ENCODE measurements at places on chromosomes 7 and 10.

GRCh38 chr10:66931949-66932343, 6.1 kb downstream of the LRRTM3 start:
- DNase-seq = no peak
- H3K36me3 ChIP-seq = no peaks in the 10 kb centered on the region
- no peak overlapping the region for H3K27ac ChIP-seq
- H3K4me3 ChIP-seq = no peak overlapping the region
- H3K27me3 ChIP-seq = peaks cover 21% of the 10 kb centered on the region

- H3K4me1 ChIP-seq = peaks cover 7% of the 10 kb centered on the region
- no peaks in the 10 kb centered on the region for H3K36me3 ChIP-seq
- DNase-seq = no peak
- H3K27me3 ChIP-seq = no peaks in the 10 kb centered on the region
- H3K27ac ChIP-seq = no peak overlapping the region
- H3K4me3 ChIP-seq = no peak overlapping the region
Observed at GRCh38 chr10:101961591-101962498, 94.1 kb downstream of the ARMH3 start.

DNA sequence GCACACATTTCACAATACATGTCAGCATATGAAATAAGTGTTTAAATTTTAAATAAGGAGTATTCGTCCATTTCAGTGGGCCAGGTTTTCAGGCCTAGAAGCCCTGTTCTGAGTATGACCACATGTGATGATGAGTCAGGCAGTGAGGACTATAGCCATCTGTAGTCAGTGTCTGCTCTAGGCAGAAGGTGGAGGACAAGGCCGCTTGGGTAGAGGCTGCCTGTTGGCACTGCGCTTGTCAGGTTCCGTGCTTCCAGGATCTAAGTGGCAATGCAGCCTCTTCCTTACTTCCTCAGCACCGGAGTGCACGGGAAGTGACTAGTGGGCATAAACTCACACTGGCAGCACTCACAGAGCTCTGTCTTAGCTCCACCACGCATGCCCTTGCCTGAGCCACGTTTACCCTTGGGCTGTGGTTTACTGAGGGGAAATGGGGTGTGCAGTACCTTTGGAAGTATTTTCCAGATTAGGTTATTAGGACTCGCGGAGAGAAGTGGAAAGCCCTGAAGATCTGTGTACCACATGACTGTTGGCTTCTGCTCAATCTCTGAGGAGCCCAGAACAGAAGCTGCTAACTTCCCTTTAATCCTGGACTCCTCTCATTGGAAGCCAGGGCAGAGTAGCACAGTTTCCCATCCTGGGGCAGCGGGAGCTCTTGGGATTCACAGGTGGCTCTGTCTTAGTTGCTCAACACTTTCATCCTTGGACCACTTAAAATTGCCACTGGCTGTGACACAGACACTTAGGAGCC, 87.5 kb upstream of the GJD4 start:
- H3K27ac ChIP-seq = no peak overlapping the region
- no peak for DNase-seq
- H3K4me1 ChIP-seq = peaks cover 7% of the 10 kb centered on the region
- H3K4me3 ChIP-seq = no peak overlapping the region
- peaks cover 2% of the 10 kb centered on the region for H3K36me3 ChIP-seq
- H3K27me3 ChIP-seq = no peaks in the 10 kb centered on the region

GRCh38 chr7:14673202-14673601, 229.3 kb downstream of the DGKB start:
- no peaks in the 10 kb centered on the region for H3K4me1 ChIP-seq
- H3K27ac ChIP-seq = no peak overlapping the region
- no peak overlapping the region for H3K4me3 ChIP-seq
- no peaks in the 10 kb centered on the region for H3K36me3 ChIP-seq

GRCh38 chr7:132276234-132276630, 300.0 kb downstream of the PLXNA4 start:
- H3K4me3 ChIP-seq = no peak overlapping the region
- no peaks in the 10 kb centered on the region for H3K4me1 ChIP-seq
- no peaks in the 10 kb centered on the region for H3K27me3 ChIP-seq

GRCh38 chr7:41294556-41295454, 408.1 kb downstream of the INHBA start:
- H3K27ac ChIP-seq = no peak overlapping the region
- H3K4me1 ChIP-seq = no peaks in the 10 kb centered on the region
- no peak for DNase-seq
- H3K4me3 ChIP-seq = no peak overlapping the region
- no peaks in the 10 kb centered on the region for H3K36me3 ChIP-seq

GRCh38 chr7:30861612-30862011, 50.0 kb upstream of the AQP1 start:
- no peaks in the 10 kb centered on the region for H3K27me3 ChIP-seq
- no peak for DNase-seq
- no peaks in the 10 kb centered on the region for H3K36me3 ChIP-seq
- H3K4me1 ChIP-seq = no peaks in the 10 kb centered on the region
- no peak overlapping the region for H3K4me3 ChIP-seq
- no peak overlapping the region for H3K27ac ChIP-seq

DNA sequence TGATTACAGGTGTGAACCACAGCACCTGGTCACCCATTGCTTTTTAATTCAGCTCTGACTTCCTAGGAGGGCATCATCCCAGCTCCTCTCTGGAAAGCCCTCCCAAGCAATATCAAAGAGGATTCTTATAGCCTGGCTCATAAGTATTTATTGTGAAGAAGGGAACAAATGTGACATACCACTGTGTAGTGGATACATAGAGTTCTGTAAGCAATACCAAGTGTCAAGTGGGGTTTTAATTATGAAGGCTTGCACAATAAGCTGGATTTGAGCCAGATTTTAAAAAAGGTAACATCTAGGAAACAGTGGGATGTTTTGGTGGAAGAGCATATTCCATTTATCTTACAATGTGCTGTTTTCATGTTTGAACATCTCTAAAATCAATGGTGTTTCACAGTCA, 19.0 kb upstream of the PRTFDC1 start:
- no peaks in the 10 kb centered on the region for H3K4me1 ChIP-seq
- H3K27ac ChIP-seq = no peak overlapping the region
- H3K27me3 ChIP-seq = no peaks in the 10 kb centered on the region
- DNase-seq = no peak
- no peaks in the 10 kb centered on the region for H3K36me3 ChIP-seq
- no peak overlapping the region for H3K4me3 ChIP-seq

- no peak overlapping the region for H3K27ac ChIP-seq
- DNase-seq = no peak
- no peaks in the 10 kb centered on the region for H3K4me1 ChIP-seq
- no peaks in the 10 kb centered on the region for H3K36me3 ChIP-seq
- H3K27me3 ChIP-seq = no peaks in the 10 kb centered on the region
Observed at GRCh38 chr10:129911451-129912165, 52.5 kb downstream of the EBF3 start.

DNA sequence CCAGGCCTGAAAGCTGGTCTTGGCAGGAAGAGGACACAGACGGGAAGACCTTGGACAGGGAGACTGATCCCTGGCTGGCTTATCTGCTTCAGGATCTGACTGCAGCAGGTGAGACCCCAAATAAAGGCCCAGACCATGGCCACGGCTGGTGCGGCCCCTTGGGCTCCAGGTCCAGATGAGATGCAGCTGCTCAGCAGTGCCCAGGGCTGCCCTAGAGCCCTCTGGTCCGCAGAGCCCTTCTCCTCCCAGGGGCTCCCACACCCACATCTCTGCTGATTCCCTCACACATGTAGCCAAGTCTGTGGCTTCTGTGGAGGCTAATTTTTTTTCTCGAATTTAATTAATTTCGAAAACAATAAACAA, 46.3 kb downstream of the VIPR2 start:
- no peaks in the 10 kb centered on the region for H3K36me3 ChIP-seq
- H3K4me1 ChIP-seq = no peaks in the 10 kb centered on the region
- no peak overlapping the region for H3K27ac ChIP-seq
- H3K4me3 ChIP-seq = no peak overlapping the region

GRCh38 chr10:107144490-107144889, 20.0 kb downstream of the SORCS1 start:
- H3K36me3 ChIP-seq = no peaks in the 10 kb centered on the region
- no peak overlapping the region for H3K27ac ChIP-seq
- H3K4me1 ChIP-seq = no peaks in the 10 kb centered on the region
- H3K4me3 ChIP-seq = no peak overlapping the region
- no peak for DNase-seq

GRCh38 chr10:34689053-34689452, 126.0 kb downstream of the PARD3 start:
- H3K27ac ChIP-seq = no peak overlapping the region
- no peaks in the 10 kb centered on the region for H3K4me1 ChIP-seq
- no peak overlapping the region for H3K4me3 ChIP-seq
- peak; percentile 44 for DNase-seq
- H3K36me3 ChIP-seq = no peaks in the 10 kb centered on the region

GRCh38 chr7:115782696-115783490, 247.7 kb downstream of the TFEC start:
- H3K36me3 ChIP-seq = no peaks in the 10 kb centered on the region
- H3K27me3 ChIP-seq = no peaks in the 10 kb centered on the region
- peak; percentile 3 for DNase-seq
- H3K4me3 ChIP-seq = no peak overlapping the region
- no peaks in the 10 kb centered on the region for H3K4me1 ChIP-seq

DNA sequence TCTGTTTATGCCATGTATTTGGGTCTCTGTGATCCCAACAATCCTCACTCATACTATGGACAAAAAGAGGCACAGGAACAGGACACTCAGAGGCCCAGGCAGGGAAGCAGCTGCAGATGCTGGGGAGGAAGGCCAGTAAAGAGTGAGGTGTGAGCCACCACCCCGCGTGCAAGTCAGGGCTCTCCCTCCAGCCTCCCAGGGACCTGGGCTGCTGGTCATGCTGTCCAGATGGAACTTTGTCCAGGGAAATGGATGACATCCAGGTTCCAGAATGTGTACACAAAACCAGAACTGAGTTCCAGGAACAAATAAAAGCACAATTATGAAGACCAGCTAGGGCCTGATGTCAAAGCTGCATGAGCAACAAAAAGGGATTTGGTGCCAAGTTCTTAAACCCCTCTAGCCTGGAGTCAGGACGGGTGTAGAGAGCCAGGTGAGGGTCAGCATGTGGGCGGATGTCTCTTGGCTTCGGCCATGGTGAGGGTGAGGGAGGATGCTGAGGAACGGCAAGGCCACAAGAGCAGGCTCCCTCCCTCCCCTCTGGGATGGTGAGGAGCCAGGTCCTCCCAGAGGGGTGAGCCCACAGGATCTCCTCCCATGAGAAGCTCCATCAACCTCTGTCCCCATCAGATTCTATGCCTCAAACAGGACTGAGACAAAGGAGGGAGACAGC, 739.7 kb downstream of the PARD3 start:
- peaks cover 2% of the 10 kb centered on the region for H3K27me3 ChIP-seq
- no peak for DNase-seq
- no peak overlapping the region for H3K27ac ChIP-seq
- H3K4me3 ChIP-seq = no peak overlapping the region
- H3K36me3 ChIP-seq = no peaks in the 10 kb centered on the region

- DNase-seq = peak; percentile 24
- H3K27ac ChIP-seq = no peak overlapping the region
- peak overlapping the region; percentile 53 for H3K4me3 ChIP-seq
- H3K36me3 ChIP-seq = no peaks in the 10 kb centered on the region
- H3K27me3 ChIP-seq = no peaks in the 10 kb centered on the region
Observed at GRCh38 chr10:124354411-124355382, 64.0 kb downstream of the OAT start.

DNA sequence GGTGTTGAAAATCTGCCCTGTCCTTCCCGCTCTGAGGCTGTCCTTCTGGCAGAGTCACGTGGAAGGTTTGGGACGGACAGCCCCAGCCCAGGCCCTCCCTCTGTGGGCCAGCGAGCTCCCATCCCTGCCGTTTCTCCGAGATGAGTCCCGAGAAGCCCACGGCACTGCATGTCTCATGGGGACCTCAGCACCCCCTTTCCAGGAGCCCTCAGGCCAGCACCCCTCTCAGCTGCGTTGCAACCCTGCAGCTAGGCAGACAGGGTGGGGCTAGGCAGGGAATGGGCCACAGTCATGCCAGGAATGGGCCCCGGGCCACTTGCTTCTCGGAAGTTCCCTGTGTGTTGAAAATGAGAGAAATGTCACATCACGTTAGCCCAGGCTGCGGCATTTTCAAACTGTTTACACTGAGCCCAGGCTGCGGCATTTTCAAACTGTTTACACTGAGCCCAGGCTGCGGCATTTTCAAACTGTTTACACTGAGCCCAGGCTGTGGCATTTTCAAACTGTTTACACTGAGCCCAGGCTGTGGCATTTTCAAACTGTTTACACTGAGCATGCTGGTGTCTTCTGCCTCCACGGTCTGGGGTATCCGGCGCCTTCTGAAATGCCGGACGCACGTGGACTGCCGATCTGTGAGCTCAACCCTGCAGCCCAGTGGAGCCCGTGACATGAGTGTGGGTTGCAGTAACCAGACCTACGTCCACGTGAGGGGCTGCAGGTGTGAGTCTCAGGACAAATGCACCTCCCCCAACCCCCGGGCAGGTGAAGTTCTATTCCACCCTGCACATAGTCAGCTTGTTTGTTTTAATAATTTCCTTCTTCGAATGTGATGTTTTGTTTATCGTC, 42.6 kb downstream of the FAM20C start:
- H3K27me3 ChIP-seq = no peaks in the 10 kb centered on the region
- no peaks in the 10 kb centered on the region for H3K4me1 ChIP-seq
- no peak overlapping the region for H3K4me3 ChIP-seq

- no peaks in the 10 kb centered on the region for H3K36me3 ChIP-seq
- H3K27ac ChIP-seq = peak overlapping the region; percentile 30
- H3K4me3 ChIP-seq = no peak overlapping the region
- DNase-seq = no peak
Observed at GRCh38 chr10:5549462-5550249, 24.9 kb downstream of the CALML3 start.

- H3K4me1 ChIP-seq = no peaks in the 10 kb centered on the region
- H3K36me3 ChIP-seq = peaks cover 4% of the 10 kb centered on the region
- H3K27ac ChIP-seq = no peak overlapping the region
Observed at GRCh38 chr7:151570366-151570915, 50.7 kb upstream of the RHEB start.

GRCh38 chr10:84547616-84548015, 219.2 kb downstream of the CCSER2 start:
- H3K27me3 ChIP-seq = peaks cover 2% of the 10 kb centered on the region
- H3K4me1 ChIP-seq = no peaks in the 10 kb centered on the region
- no peak overlapping the region for H3K4me3 ChIP-seq
- H3K27ac ChIP-seq = no peak overlapping the region

DNA sequence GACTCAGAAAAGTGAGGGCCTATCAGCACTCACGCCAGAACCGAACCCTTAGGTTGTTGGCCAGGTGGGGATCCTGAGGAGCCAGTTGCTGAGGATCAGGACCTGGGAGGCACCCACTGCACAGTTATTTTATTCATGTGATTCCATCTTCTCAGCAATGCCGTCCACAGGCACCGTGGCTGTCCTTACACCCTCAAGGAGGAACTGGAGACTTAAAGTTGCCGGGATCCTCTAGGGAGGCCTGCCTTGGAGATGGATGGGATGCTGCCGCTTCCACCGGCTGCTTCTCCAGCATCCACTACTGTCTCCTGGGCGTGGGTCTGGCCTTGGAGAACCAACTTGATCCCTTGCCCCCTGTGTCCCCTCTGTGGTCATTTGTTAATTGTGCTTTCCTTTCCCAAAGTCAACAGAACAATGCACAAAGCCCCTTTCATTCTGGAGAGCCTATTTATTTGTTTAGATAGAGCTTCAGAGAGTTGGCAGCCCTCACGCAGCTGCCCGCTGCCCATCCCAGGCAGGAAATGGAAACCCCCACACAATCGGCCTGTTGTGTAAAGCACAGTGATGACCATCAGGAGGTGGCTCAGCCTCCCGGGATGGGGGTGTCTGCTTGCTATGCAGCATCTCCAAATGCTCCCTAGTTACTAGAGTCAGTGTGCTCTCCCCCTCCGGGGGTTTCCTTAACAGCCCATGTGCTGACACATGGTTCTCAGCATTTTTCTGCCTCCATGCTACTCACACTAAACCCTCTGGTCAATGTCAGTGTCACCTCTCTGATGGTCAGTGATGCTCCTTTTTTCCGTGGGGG, 52.9 kb upstream of the IGFBP3 start:
- H3K4me3 ChIP-seq = no peak overlapping the region
- no peak overlapping the region for H3K27ac ChIP-seq
- no peaks in the 10 kb centered on the region for H3K27me3 ChIP-seq
- no peak for DNase-seq
- H3K4me1 ChIP-seq = peaks cover 12% of the 10 kb centered on the region
